ENCODE measurements at places on chromosomes 4 and X.

DNA sequence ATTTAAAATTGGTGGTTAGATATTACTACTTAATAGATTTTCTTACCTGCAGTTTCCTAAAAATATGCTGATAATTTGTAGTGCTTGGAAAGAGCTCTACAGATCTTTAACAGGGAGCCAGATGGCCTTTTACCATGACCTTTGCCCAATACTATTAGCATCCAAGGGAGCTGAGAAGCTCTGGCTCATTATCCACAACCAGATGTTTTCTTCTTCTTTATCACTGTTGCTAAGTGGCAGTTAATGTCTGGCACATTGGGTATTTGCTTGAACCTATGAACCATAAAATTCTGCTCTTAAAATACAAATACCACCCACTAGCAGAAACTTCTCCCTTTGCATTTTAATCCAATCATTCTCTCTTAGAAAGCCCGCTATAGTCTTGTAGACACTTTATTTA is 1480.3 kb downstream of the C4orf33 start:
- no peak for DNase-seq

DNA sequence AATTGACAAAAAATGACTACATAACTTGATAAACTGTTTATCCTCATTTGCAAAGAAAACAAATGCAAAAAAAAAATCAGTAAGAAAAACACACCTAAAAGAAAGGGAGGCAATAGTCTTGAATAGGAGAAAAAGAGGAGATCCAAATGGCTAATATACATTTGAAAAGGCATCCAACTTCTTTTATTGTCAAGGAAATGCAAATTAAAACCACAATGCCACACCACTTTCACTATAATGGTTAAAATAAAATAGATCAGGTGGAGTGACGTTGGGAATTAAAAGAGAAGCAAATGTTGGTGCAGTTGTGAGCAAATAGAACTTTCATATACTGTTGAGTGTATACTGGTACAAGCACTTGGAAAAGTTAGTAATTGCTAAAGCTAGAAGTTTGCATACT is 3.6 kb downstream of the DCAF4L1 start:
- no peak for DNase-seq

GRCh38 chr4:88949605-88950004 is 107.4 kb downstream of the FAM13A start:
- no peak for DNase-seq

DNA sequence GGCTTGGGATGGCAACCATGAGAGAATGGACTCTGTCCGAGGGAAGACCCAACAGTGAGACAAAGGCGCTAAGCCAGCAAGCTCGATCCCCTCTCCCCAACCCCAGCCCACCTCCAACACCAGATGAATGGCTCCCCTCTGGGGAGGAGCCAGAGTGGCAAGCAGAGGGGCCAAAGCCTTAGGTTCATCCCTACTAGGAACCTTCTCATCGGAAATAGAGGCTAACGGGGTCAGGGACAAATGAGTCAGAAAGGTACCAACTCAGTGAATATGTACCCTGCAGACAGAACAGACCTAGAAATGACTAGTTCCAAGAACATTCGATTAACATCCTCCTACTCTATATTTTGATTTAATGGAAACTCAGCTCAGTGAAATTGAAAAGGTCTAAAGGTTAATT is 73.9 kb downstream of the NSG1 start:
- DNase-seq, result no peak

- DNase-seq, result no peak
Observed at GRCh38 chr4:7052923-7053715, 9.9 kb downstream of the TADA2B start.

DNA sequence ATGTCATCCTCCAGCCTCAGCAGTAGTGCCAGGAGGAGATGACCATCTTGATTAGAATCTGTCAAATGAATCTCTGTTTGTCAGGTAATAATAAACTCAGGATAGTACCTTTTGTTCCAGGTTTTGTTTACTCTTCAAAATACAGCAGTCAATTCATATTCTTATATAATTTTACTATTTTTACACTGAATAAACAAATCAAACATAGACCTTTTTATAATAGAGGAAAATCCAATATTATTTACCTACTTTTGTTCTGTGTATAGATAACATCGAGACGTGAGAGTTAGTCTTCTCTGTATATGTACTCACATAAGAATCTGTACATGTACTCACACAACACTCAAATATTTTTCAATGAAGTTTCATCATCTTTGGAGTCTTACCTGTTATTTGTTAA is 365.4 kb upstream of the EPHA5 start:
- no peak for DNase-seq

DNA sequence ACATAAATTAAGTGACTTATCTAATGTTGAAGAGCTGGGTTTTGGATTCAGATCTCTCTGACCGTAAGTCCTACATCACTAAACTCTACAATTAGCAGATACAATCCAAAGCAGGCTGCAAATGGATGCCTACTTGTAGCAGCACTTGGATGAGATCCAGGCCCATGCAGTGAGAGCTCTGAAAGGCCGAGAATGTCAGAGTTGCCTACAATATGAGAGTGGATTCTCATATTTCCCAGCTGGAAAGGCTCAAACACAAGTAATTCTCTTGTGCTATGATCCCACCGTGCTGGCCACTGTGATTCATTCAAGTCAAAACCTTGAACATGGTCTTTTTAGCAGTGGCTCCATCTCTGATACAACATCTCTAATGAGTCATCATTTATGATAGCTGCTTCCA is 125.4 kb upstream of the CHRDL1 start:
- no peak for DNase-seq

GRCh38 chrX:16979226-16979625 is 32.8 kb downstream of the REPS2 start:
- DNase-seq, result no peak

DNA sequence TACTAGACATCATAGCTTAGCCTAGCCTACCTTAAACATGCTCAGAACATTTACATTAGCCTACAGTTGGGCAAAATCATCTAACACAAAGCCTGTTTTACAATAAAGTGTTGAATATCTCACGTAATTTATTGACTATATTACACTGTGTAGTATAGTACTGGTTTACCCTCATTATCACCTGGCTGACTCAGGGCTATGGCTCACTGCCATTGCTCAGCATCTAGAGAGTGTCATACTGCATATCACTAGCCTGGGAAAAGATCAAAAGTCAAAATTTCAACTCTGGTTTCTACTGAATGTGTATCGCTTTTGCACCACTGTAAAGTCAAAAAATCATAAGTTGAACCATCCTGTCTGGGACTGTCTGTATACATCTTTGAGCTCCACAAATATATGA is 78.6 kb downstream of the CEP44 start:
- no peak for DNase-seq

- no peak for DNase-seq
Observed at GRCh38 chr4:11021333-11021732, 336.8 kb upstream of the CLNK start.

DNA sequence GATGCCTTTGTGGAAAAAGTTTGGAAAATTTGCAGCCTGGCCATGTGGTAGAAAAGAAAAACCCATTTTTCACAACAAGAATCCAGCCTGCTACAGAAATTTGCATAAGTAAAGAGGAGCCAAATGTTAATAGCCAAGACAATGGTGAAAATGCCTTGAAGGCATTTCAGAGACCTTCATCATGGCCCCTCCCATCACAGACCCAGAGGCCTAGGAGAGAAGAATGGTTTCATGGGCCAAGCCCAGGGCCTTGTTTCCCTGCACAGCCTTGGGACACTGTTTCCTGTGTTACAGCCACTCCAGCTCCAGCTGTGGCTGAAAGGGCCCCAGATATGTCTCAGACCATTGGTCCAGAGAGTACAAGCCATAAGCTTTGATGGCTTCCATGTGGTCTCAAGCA is 101.4 kb upstream of the LINC00632 start:
- no peak for DNase-seq

Measured in stimulated activated CD4-positive, alpha-beta T cell treated with anti-CD3 and anti-CD28 coated beads, Interleukin-12 subunit alpha, Interleukin-12 subunit beta, amount 100 ng/mL, for 24 hours (primary cell).